ENCODE measurements at places on chromosomes 7 and 10. TPM values are rescaled to one million over a fixed set of nuclear protein-coding genes. Genes with fewer than 3 reads are reported as not detected.

The C10orf95 gene
- 0.66 TPM for total RNA-seq

The FKBP14 gene
- 9.6 TPM for total RNA-seq

The SORCS1 gene
- total RNA-seq: 1.3 TPM

The ITIH5 gene
- 9.9 TPM for total RNA-seq

The SLC26A5 gene
- total RNA-seq: not detected

The SPDYE2B gene
- total RNA-seq: not detected

The COL26A1 gene
- total RNA-seq: 2.0 TPM

The NPY4R gene
- not detected for total RNA-seq

The TBC1D12 gene
- 11.9 TPM for total RNA-seq

The SUFU gene
- 3.1 TPM for total RNA-seq

The SPDYE3 gene
- not detected for total RNA-seq

The PNLIPRP2 gene
- total RNA-seq: 455 TPM

The ASB4 gene
- total RNA-seq: not detected

The MOGAT3 gene
- total RNA-seq: not detected
